ENCODE measurements at places on chromosomes 5 and 9. TPM values are rescaled to one million over a fixed set of nuclear protein-coding genes. Genes with fewer than 3 reads are reported as not detected.

The YTHDC2 gene
- 38.2 TPM for total RNA-seq

The GABRG2 gene
- total RNA-seq: not detected

The SPINK14 gene
- not detected for total RNA-seq

The C9orf50 gene
- total RNA-seq: not detected

The SH3RF2 gene
- total RNA-seq: 0.26 TPM

The JMY gene
- total RNA-seq: 18.0 TPM

DNA sequence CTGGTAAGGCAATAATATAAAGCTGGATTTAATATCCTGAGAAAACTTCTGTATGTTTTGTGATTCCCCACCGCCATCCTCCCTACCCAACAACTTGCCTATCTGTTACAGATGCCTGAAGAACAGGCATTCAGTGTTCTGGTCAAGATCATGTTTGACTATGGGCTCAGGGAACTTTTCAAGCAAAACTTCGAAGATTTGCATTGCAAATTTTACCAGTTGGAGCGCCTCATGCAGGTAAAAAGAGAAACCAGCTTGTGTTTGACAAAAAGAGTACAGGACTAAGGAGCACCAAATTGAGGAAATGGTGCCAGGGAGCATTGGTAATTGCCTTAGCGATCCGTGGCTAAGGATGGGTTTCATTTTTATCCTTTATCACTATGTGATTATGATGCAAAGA is 40.0 kb downstream of the GPR21 start:
- DNase-seq: no peak

- DNase-seq: no peak
These were observed 134.1 kb downstream of the ROR2 start for GRCh38 chr9:91815896-91816295.

DNA sequence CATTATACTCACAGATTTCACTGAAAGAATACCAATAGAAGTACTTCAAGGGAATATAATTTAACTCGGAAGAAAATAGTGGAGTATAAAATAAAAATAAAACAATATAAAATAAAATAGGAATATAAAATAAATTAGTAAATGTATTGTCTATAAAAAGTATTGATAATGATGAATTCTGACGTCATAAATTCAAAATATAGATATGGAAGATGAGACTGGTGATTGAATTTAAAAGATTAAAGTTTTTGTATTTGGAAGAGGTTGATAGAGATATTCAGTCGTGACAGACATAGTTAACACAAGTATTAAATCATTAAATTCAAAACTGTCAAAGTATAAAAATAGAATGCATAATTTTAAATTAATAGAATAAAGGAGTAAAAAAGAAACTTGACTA is 964.9 kb upstream of the C9orf72 start:
- no peak for DNase-seq

- no peak for DNase-seq
These were observed 53.7 kb upstream of the PIP5K1B start for GRCh38 chr9:68651280-68651893.

GRCh38 chr9:126411948-126412284 is 85.3 kb downstream of the MVB12B start:
- no peak for DNase-seq

- DNase-seq: no peak
These were observed 196.6 kb upstream of the CD180 start for GRCh38 chr5:67393211-67393610.

DNA sequence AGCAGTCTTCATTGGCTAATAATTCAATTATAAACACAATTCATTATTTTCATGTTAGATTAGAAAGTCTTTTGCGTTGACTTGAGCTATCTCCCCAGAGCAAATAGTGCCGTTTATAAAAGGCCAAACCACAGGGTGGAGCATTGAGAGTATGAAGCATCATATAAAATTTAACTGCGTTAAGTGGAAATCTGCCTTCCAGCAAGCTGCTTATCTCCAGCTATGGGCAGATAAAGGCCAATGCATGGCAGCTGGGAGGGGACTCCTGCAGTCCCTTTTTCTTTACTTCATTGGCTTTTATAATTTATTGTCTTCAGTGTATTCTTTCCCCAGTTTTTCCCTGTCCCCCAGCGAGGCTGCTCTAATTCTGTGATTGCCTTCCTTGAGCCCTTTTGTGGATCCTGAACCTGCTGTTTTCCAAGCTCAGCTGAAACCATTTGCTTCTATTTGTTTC is 113.7 kb downstream of the TMEM232 start:
- DNase-seq: no peak

GRCh38 chr5:7515284-7515914 is 119.5 kb downstream of the ADCY2 start:
- DNase-seq: no peak

DNA sequence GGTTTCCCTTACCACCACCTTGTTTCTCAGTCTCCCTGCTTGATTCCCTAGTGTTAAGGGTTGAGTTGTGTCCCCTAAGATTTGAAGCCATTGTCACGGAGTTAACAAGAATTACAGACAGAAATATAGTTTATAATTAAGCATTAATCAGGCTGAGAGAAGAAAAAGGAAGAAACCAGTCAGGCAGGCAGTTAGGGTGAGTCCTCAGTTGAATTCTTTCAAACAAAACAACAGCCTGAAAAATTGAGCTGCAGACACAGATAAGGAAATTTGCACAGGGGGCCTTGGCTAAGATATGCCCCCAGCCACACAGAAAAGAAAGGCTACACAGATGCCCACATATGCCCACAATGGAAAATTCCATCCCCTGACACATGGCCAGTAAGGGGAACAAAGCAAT is 111.7 kb upstream of the RAI14 start:
- DNase-seq: no peak

DNA sequence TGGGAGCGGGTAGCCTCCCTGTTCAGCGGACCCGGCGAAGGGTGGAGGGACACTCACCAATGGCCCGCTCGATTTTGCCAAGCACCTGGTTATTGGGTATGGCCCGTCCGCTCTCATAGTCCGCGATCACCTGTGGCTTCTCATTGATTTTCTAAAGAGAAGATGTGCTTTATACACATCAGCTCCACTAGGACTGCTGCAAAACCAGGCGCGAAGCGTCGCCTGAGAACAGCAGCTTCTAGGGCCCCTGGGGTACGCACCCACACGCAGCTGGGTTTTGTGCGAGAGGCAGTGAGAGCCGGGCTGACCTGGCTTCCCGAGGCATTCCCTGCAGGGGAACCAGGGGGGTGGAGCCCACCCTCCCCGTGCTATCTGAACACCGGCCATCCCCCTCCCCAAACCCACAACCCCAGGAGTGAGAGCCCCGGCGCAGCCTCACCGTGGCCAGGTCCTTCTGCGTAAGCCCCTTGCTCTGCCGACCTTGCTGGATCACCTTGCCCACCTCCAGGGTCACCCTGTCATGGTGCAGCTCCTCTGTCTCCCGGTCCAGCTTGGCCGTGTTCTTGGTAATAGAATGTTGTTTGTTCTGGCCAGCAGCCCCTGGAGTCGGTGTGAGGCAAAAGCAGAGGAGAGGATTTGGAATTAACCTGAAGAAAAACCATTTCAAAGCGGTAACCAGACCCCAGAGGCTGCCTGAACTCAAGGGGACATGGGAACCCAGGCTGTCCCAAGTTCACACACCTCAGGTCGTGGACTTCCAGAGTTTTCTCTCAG is 3.1 kb downstream of the EDF1 start:
- no peak for DNase-seq

- DNase-seq: no peak
These were observed 44.4 kb upstream of the RASGRF2 start for GRCh38 chr5:80915716-80916115.

DNA sequence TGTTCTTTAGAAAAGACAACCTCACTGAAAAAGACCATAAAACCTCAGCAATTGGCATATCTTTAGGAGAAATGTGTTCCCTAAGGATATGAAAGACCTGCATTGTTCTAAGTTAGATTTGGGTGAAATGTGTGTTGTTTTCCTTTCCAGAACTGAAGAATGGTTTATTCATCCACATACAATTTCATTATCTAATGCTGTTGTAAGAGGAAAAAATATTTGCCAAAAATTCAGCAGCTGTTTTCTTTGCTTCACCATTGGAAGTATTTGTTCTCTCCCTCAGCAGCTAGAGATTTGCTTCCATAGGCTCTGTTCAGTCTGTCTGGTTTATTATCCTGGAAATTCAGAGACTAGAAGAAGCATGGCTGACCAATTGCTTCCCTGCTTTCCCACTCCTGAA is 150.9 kb downstream of the ISOC1 start:
- no peak for DNase-seq

GRCh38 chr5:160467555-160468362 is 46.1 kb downstream of the PTTG1 start:
- peak; percentile 62 for DNase-seq

- no peak for DNase-seq
These were observed 105.9 kb downstream of the MRPS27 start for GRCh38 chr5:72214168-72214567.

GRCh38 chr5:160166069-160166972 is 47.1 kb upstream of the PWWP2A start:
- no peak for DNase-seq

GRCh38 chr5:149434162-149435014 is 55.3 kb upstream of the IL17B start:
- peak; percentile 67 for DNase-seq

All from T-cell (primary cell).